ENCODE measurements at places on chromosomes 16 and 17.

DNA sequence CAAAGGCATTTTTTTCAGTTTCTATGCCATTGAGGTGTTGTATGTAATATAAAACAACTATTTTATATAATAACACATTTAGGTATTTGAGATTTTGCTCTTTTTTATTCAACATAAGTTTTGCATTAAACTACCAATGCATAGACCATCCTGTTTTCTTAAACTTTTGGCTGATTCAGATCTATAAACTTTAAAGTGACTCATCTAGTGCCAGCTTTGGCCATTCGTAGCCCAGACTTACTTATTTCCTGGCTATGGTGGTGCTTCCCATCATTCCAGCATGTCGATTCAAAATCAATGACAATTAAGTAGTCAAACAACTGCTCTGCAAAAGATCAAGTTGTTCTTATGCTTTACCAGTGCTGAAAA is 3.1 kb downstream of the ERI2 start:
- DNase-seq, result no peak

DNA sequence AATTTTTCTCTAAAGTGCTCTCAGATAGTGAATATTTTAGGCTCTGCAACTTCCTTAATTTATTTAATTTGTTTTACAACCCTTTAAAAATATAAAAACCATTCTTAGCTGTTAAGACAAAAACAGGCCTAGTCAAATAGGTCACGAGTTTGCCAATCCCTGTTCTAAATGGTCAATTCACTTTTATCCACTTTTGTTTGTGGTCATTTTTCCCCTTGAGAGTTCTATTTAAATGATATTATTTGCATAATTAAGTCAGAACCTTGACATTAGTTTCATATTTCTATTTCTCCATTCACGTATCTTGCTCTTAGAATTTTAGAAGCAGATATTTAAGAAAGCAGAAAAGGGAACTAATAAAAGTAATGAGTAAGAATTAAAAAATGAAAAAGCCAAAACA is 4.0 kb downstream of the AMFR start:
- no peak for DNase-seq

- no peak for DNase-seq
These were observed 292.0 kb downstream of the CPPED1 start for GRCh38 chr16:12511708-12512107.

DNA sequence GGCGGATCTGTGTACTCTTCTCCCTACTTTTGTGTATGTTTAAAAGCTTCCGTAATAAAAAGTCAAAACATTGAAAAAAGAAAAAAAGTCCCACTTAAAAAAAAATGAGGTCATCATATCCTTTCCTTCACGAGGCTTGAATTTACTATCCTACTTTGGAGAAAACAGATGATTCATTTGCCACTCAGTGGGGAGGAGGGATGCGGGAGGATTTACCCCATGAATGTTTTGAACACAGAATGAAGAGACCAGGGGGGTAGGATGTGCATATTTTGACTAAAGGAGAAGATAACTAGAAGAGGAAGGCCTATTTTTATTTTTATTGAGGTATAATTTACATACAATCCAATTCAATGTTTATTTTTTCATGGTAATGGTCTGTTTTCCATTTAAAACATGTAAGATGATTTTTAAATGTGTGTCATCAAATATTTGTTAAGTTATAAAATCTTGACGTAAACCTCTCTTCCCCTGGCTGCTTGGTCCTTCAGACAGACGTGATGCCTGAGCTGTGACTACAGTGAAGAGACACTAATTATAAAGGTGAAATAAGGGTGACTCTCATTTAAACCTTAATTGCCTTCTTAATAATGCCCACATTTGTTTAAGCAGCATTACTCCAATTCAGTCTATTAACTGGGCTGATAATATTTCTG is 135.4 kb upstream of the AXIN2 start:
- no peak for DNase-seq

DNA sequence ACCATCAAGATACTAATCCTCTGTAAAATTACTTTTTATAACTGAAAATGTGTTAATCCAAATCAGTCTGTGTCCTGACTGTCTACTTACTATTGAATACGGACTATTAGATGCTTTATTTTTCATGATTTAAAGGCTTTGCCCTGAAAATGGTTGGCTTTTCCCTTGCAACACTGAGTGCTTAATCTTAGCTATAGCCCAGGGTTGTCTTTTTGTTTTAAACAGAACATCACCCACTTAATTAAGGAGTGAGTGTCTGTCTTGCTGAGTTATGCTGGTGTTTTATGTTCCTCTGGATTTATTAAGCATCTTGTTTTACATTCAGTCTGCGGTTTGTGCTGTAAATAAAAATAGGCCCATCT is 11.0 kb downstream of the FTO start:
- no peak for DNase-seq

GRCh38 chr17:39195568-39196160 is 1.8 kb downstream of the CACNB1 start:
- DNase-seq, result peak; percentile 65

DNA sequence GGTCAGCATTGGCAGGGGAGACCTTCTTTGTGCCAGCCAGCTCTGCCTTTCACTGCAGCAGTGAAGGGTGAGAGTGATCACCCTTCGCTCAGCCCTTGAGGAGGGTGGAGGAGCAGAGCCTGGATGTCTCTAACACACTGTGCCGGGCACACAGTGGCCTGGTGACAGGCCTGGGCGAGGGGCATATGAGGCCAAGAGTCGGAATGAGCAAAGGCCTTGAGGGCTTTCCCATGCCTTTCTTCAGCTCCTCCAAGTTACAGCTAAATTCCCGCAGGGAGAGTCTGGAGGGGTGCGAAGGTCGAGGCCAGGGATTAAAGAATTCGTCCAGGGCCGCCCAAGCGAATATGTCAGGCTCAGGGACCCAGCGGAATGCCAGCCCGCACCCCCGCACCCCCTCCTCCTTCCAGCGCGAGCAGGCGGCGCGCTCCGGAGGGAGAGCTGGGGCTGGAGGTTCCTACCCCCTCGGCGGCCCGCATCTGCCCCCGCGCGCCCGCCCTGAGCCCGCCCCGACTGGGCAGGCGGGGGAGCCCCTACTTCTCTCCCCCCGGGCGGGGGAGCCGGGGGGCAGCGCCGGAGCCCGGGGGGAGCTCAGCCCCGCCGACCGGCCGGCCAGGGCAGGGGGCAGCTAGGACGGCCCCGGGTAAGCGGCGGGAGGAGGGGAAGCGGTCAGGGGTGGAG is at the start of gene RASL10B:
TSS of gene RASL10B (plus strand) at position 401 of the 678 bp plus-strand sequence. CDS start 3,546 bp downstream, outside the sequence.
- peak; percentile 60 for DNase-seq

DNA sequence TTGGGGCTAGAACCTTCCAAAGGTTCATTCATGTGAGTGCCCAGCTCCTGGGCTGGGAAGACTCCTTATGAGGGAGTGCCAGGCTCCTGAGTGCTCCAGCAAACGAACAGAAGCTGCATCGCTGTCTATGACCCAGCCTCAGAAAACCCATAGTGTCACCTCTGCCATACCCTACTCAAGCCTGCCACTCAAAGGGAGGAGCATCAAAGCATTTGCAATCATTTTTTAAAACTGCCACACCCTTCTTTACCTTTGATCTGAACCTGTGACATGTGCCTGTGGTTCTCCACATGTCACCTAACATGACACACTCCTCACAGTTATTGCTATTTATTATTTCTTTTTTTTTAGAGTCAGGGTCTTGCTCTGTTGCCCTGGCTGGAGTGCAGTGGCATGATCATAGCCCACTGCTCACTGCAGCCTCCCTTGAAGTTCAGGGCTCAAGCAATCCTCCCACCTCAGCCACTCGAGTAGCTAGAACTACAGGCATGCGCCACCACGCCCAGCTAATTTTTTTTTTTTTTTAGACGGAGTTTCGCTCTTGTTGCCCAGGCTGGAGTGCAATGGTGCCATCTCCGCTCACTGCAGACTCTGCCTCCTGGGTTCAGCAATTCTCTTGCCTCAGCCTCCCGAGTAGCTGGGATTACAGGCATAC is 7.3 kb upstream of the KDM8 start:
- DNase-seq, result no peak

GRCh38 chr16:67883146-67883871 is 1.4 kb upstream of the NRN1L start:
- DNase-seq, result no peak

- DNase-seq, result no peak
These were observed 115.9 kb downstream of the ZFHX3 start for GRCh38 chr16:72932050-72932449.

DNA sequence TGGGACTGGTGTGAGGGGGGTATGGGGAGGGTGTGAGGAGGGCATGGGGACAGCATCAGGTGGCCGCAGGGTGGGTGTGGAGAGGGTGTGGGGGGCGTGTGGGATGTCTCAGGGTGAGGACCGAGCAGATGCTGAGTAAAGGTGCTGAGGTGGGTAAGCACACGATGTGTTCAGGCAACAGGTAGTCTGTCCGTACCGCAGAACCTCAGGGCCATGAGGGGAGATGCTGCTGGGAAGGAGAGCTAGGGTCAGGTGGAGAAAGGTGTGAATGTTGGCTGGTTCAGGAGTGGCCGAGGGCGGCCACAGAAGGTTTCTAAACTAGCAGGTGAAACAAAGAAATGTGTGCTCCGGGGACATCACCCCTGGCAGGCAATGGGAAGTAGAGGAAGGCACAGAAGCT is 80.0 kb upstream of the CDH5 start:
- no peak for DNase-seq

- DNase-seq, result no peak
These were observed 33.9 kb downstream of the CMTM4 start for GRCh38 chr16:66662445-66663194.

- no peak for DNase-seq
These were observed 103.9 kb downstream of the MGAT5B start for GRCh38 chr17:76972046-76972641.

DNA sequence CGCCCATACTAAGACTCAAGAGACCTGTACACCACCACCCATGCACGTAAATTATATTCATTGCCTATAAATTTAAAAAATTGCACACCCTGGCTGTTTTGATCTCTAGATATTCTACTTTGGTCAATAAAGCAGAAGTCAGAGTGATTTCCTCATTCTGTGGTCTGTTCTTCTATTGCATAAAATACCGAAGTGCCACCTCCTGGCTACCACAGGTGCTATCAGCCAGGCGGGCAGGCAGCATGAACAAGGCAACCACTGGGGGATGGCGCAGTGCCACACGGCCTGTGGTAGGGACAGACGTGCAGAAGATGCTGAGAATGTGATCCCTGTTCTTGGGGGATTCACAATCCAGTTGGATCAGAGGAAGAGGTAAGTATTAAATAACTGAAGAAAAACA is 122.3 kb downstream of the CDK5R1 start:
- peak; percentile 68 for DNase-seq

GRCh38 chr16:68642436-68643101 is 2.5 kb upstream of the CDH3 start:
- DNase-seq, result peak; percentile 76

GRCh38 chr17:29016345-29017210 is 10.7 kb upstream of the SEZ6 start:
- no peak for DNase-seq

DNA sequence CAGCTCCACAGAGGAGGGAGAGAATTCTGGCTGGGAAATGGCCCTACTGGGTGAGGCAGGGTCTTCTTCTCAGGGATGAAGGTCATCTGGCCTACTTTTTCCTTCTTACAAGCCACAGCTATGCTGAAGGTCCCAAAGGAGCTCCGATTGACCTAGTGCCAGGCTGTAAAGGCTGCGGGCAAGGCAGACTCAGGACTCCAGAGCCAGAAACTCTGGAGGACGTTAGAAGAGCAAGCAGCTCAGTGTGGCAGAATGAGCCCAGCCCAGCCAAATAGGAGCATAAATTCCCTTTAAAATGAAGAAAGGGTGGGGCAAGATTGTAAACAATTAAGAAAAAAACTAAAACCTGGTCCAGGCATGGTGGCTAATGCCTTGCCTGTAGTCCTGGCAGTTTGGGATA is 20.1 kb upstream of the CNOT1 start:
- DNase-seq, result no peak

DNA sequence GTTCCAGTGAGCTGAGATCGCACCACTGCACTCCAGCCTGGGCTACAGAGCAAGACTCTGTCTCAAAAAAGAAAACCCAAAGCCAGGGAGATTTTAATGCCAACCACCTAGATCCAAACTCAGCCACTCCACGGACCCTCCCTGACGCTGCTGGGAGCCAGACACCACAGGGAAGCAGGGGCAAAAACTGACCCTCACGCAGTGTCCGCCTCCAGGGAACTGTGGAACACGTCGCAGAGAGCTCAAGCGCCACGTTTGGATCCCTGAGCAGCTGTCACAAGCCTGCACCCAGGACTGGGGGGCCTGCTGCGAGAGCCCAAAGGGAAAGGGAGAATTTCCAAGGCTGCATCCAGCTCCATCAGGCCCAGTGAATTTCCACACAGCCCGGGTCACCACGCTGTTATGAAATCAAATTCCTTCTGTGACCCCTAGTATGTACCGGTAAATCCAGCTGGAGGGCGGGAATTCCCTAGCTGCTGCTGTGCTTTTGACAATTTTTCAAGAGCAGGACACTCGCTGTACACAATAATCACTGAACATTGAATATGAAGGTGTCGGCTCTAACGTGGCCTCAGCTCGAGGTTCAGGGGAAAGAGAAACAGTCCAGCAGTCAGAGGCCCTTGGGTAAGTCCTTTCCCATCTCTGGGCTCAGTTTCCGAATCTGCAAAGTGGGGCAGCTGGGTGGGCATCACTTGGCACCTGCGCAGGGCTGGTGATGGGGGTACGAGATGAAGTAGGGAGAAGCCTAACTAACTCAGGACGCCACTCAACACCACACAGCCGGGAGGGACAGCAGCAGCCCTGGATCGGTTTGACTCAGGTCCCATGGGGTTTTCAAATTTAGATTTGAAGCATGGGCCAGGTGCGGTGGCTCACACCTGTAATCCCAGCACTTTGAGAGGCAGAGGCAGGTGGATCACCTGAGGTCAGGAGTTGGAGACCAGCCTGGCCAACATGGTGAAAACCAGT is 8.6 kb downstream of the CARHSP1 start:
- peak; percentile 42 for DNase-seq

DNA sequence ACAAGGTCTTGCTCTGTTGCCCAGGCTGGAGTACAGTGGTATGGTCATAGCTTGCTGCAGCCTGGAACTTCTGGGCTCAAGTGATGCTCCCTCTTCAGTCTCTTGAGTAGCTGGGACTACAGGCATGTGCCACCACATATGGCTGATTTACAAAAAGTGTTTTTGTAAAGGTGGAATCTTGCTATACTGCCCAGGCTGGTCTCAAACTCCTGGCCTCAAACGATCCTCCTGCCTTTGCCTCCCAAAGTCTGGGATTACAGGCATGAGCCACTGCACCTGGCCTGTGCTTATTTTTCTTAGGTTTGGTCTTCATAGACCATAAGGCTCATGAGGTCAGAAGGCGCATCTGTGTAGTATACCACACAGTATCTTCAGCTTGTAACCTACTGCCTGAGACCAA is 5.3 kb downstream of the CLEC19A start:
- no peak for DNase-seq

- no peak for DNase-seq
These were observed 9.7 kb downstream of the ZNF19 start for GRCh38 chr16:71479420-71479819.

- no peak for DNase-seq
These were observed 138.9 kb upstream of the CDH11 start for GRCh38 chr16:65260746-65261145.

Measured in lower lobe of right lung (tissue), 2 donors.